Stimulated activated CD8-positive, alpha-beta memory T cell treated with anti-CD3 and anti-CD28 coated beads, Interleukin-4, amount 100 ng/mL, for 1 hour (primary cell): ENCODE measurements at places on chromosomes 2 and 18.

DNA sequence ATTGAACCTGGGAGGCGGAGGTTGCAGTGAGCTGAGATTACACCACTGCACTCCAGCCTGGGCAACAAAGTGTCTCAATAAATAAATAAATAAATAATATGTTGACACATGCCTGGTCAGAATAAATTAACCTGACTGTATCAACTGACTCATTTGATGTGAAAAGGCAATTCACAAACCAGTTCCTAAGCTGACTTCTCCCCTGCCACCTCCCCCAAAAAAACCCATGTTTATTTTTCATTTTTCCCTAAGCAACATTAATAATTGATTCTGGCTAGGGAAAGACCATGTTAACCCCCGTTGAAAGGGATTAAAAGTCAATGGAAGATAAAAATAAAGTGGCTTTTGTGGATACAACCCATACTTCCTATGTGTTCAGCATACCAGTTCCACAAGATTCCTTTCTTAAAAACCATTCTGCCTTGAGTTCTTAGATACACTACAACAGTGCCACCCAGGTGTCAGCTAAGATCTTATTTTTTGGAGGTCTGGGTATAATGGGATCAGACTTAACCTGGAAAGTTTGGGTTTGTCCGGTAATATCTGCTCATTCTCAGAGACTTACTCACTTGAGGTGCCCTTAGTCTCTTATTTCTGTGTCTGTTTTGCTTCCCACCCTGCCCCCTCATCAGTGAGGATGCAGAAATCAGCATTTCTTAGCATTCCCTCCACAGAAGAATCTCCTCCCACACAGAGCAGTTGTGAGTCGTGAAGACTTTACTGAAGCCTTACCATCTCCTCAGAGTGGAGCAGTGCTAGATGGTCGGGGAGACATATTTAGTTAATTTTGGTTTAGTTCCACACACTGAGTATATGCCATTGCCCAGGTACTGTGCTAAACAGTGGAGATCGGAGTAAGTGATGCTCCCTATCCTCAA, 10.1 kb upstream of the MCFD2 start:
- no peak for DNase-seq

- no peak for DNase-seq
These were observed 25.9 kb upstream of the SGPP2 start for GRCh38 chr2:222398446-222398885.

GRCh38 chr18:47767699-47768098, 162.8 kb downstream of the SMAD2 start:
- DNase-seq: no peak

DNA sequence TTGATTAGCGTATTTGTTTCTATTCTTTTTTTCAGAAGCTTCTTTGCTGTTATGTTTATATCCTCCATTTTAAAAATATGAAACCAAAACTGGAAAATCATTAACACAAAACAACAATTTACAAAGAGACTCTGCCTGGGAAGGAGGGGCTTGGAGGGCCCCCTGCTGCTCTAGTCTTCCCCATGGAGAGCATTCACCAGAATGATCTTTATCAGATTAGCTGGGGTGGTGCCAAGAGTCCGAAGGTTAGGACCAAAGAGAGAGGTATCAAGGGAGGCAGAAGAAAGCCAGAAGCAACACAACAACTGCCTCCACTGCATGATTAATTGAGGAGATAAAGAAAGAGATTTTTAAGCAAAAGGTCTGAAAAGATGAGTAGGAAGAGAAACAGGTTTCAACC, 218.6 kb downstream of the IRS1 start:
- no peak for DNase-seq

- DNase-seq: no peak
These were observed 92.8 kb upstream of the HS6ST1 start for GRCh38 chr2:128411431-128411830.

DNA sequence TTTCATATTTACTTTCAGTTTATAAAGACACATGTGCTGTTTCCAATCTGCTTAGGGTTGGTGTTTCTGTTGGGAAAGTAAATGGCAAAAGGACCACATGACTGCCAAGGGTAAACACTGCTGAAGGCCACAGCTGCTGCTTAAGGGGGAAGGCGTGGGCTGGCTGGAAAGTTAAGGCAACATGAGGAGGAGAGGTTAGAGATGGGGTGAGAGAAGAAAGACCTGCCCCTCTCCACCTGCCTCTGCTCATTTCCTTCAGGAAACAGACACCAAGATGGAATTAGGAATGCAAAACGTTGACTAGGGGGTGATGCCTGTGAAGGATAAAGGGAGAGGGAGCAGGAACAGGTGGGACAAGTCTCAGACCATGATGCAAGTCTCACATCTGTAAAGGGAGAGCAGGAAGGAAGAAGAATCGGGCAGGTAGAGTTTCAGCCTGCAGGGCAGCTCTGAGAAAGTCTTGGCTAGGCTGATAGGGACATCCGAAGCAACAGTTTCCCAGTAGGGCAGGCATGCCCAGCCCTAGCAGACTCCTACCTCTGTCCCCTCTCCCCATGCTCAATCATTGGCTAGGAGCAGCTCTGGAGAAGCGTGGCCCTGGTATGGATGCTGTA, 86.0 kb downstream of the CDC42EP3 start:
- DNase-seq: no peak

GRCh38 chr2:199975273-199975895, 20.0 kb downstream of the MAIP1 start:
- DNase-seq: no peak

DNA sequence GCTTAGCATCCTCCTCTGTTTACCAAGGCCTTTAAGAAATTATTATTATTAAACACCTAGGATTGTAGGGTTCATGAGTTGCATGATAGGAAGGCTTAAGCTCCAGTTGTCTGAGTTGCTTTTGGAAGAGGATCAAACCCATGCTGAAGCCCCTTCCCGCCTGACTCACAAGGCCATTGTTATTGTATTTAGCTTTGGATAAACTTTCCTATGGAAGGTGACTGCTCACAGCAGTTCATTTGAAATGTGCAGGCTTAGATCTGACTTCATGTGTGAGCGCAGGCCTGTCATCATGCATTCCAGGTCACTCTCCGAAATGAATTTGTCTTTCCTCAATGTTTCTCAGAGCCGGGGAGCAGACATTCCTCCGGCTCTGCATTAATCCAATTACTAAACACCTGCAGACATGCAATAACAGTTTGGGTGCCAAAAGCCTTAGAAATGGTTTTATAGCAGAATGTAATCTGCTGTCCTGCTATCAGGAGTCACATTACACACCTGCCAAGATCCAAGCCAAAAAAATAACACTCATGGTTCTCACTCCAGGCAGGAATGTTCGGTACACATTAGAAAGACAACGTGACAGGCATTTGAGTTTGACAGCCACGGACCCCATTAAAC, 119.9 kb downstream of the OSR1 start:
- DNase-seq: no peak

- no peak for DNase-seq
These were observed 287.6 kb upstream of the LRRTM1 start for GRCh38 chr2:80592106-80592505.

- DNase-seq: no peak
These were observed 18.7 kb downstream of the CFAP53 start for GRCh38 chr18:50247561-50247960.

DNA sequence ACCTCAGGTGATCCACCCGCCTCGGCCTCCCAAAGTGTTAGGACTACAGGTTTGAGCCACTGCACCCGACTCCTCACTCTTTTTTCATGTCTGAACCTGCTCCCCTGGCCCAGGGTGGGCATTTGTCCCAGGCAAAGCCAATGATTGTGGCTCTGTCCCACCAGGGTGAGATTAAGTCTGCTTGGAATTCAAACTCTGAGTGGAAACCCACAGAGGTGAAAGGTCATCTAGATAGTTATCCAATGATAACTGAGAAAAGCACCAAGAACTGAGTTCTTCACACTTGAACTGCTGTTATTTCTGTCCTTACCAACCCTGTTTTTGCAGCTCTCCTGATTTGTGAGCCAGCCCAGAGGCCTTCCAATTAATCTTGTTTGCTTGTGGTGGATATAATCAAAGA, 62.4 kb upstream of the ACVR1 start:
- DNase-seq: no peak

DNA sequence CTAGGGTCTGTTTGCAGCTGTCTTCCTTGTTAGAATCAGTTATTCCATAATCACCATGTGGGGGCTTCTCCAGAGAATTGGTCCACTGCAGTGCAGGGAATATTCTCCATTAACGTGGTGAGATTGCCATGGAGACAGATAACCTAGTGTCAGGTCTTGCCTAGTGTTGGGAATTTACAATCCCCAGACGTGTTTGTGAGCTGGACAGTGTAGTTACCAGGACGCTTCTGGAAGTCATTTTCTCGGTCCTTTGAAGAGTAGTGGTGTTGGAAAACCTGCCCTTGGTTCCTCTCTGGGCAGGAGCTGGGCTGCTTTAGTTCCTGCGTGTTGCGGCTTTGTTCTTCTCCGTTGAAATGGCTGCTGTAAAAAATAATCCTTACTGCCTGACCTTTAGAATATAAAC, 68.8 kb upstream of the LYPD6B start:
- DNase-seq: no peak

DNA sequence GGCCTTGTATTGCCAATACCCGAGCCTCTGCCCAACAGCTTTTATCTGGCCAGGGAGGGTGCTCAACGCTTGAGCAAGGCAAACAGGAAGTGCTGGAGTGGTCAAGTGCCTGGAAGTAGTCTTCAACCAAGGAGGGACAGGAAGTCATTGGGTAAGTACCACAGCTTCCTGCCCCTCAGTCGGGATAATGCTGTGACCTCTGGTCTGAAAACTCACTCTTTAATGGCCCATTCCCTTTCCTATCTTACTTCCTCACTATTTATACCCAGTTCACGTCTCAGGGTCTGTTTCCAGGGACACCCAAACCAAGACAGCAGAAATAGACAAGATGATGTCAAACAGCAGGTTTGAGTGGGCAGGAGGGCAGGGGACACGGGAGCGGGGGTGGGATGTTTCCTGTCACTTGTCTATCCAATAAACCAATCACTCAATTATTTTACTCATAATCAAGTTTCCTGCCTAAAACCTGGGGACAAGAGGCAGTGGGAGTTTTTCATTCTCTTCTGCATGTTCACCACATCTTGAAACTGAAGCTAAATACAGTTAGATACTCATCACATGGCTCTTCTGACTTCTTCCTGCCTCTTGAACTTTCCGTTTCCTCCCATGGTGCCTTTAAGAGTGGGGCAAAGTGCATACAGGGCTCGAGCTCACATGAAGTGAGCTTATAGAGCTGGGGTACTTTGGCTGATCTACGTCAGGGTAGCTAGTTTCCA, 68.9 kb upstream of the CAB39 start:
- DNase-seq: no peak

DNA sequence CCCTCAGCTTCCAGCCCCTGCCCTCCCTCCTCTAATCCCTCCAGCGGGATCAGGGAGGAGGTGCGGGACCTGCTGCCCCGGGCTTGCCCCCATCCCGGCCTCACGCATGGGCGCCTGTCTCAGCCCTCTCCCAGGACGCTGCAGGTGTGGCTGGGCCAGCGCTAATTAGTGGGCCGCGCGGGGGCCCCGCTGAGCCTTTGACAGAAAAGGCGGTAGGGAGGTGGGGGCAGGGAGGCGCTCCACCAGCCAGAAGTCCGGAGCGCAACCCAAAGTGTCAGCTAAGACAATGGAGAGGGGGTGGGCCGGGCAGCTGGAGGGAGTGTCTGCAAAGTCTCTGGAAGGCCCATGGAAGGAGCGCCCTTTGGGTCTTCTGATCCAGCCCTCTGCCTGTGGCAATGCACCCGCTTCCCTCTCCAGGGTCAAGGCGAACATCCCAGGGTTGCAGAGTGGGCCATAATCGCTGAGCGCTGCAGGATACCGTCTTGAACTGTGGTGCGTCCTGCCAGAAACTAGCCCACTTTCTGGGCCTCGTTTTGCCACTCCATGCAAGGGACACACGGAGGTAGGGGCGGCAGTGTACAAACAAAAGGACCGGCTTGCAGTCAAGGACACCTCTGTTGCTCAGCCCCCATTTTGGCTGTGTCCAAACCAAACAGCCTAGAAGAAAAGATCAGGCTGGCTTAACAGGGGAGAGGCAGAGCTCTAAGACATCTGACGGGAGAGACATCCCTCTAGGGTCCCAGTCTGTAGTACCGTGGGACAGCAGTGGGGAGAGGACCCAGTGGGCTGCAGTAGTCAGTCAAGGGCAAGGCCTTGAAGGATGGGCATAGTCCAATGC, 3.5 kb downstream of the ATP6V1B1 start:
- DNase-seq: no peak

- DNase-seq: no peak
These were observed 95.3 kb downstream of the FSIP2 start for GRCh38 chr2:185833864-185834263.

- DNase-seq: no peak
These were observed 106.9 kb downstream of the GFPT1 start for GRCh38 chr2:69279931-69280681.

DNA sequence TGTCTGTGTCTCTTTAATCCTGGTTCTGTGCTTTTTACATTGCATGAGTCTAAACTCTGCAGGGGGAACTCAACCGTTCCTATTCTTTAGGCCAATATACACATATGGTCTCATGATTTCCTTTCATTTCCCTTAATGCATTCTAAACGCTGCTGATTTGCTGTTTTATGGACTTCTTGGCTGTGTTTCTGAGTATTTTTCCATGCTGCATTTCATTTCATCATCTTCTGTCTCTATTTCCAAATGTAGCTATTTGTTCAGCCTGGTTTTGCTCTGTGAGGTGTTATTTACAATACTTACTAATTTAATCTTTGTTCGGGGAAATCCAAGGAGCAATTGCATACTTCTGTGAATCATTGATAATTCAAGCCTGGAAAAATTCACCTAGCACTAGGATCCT, 897.2 kb downstream of the TSN start:
- DNase-seq: no peak

- no peak for DNase-seq
These were observed 180.3 kb upstream of the TACR1 start for GRCh38 chr2:75379476-75380210.

DNA sequence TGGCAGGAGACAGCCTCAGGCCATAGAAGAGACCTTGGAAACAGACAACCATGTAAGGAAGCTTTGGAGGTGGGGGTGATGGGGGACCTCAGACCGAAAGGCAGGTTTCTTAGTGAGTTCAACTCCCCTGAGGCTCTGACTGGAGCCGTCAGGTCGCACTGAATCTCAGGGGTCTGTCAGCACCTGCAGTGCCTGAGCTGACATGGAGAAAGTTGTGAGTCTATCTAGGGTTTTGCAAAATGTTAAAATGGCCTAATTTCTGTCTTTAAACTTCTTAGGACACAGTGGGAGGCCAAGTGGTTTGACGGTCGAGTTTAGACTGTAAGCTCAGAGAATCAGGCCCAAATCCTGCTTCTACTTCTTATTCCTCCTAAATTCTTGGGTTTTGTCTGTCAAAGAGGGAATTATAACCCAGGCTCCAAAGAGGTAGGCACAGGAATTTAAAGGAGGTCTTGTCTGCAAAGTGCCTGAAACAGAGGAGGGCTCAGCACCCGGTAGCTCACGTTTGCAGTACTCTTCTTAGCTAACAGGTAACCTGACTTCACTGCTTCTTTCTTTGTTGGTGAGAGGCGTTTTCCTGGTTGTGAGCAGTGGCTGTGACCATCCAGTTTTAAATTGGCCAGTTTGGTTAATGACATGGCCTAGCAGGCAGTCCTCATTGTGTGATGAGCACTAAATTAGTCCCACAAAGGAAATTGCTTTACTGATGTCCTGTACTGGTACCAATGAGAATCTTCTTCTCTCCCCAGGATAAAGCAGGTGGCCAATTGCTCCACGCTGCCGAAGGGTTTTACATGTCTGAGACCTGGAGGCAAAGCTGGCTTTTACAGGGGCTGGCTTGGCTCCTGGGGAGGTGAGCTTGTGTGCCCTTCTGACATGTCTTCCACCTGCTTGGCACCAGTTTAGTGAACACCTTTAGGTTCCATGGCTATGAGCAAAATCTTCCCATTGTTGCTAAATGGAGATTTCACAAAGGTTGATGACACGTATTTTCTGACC, 95.7 kb downstream of the MYCN start:
- DNase-seq: no peak

GRCh38 chr18:69968039-69968438, 20.4 kb upstream of the CD226 start:
- DNase-seq: no peak
